ENCODE measurements at places on chromosomes 3 and 15.

DNA sequence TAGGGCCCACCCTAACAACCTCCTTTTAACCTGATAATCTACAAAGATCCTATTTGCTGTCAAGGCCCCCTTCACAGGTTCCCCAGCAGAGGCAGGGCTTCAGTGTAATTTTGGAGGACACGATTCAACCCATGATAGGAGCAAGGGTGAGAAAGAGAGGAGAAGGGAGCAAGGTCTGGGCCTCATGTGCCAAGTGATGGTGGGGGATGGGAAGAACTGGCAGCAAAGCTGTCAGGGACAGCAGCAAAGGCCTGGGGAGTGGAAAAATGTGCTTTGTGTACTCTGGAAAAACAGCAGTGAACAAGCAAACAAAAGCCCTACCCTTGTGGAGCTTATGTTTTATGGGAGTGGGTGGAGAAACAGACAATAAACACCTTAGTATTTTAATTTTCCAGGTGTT, 2.7 kb upstream of the GALNT15 start:
- DNase-seq: no peak

DNA sequence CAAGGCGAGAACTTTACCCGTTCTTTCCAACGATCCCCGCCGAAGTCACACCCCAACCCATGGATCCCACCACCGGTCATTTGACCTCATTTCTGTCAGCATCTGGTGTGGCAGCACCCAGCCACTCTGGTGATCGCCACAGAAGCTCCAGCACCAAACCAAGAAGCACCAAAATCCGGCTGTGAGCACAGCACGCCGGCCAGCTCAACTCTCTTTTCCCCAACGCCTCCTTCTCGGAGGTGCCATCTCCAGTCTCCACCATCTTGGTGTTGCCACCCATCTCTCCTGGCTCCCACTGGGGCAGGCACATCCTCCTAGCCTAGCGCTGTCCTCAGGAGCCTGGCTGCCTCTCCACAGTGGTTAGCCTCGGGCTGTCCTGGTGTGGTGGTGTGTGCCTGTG, 6.5 kb downstream of the MUC4 start:
- DNase-seq: no peak

GRCh38 chr3:56042326-56042951, 425.8 kb downstream of the ERC2 start:
- DNase-seq: peak; percentile 24

- no peak for DNase-seq
Observed at GRCh38 chr15:28105793-28106192, 6.7 kb upstream of the OCA2 start.

DNA sequence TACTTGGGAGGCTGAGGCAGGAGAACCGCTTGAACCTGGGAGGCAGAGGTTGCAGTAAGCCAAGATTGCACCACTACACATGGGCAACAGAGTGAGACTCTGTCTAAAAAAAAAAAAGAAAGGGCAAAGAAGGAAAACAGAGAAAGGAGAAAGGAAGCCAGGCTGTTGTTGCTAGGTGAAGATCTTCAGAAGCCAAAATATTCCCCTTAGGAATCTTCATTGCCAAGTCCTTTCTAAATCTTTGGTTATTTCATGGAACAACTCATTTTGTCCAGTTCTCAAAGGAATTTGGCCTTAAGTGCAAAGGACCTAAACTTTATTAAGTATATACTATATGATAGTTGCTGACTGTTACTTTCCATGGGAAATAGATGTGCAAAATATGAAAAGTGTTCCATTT, 59.2 kb upstream of the OSBPL11 start:
- no peak for DNase-seq

DNA sequence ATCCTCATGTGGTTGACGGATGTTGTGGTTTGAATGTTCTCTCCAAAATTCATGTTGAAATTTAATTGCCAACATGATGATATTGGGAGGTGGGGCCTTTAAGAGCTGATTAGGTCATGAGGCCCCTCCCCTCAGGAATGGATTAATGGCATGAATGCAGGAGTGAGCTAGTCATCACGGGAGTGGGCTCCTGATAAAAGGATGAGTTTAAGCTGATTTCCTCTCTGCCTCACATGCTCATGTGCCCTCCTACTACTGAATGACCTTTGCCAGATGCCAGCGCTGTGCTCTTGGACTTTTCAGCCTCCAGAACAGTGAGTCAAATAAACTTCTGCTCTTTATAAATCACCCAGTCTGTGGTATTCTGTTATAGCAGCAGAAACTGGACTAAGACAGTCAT, 111.2 kb downstream of the MYO5A start:
- DNase-seq: no peak

GRCh38 chr15:73630921-73631362, 2.2 kb downstream of the NPTN start:
- no peak for DNase-seq

DNA sequence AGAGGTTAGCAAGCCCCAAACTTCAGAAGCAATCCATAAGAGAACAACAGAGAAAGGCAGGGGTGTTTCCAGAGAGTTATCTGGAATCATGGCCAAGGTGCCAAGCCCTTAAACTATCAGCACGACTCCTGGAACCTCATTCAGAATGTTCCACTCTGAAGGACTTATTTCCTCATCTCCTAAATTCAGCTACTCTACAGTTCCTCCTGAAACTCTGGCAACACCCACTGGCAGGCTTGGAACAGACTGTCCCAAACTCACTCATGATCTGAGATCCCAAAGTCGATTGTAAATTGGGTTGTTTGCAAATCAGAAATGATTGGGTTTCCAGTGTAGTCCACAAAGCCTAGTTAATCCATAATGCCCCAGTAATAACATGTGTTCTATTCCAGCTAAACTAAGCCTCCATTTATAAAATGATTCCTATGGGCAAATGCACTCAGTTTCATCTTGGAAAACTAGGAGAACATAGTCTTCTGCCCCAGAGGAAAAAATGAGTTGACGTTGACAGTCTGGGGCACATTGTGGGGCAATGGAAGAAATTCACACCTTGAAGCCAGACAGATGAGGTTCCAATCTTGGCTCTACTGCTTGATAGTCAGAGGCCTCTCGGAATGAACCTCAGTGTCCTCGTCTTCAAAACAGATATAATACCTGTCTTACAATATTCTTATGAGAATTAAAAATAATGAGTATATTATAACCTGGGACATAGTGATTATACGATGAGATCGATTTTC, 65.9 kb downstream of the SLCO2A1 start:
- DNase-seq: no peak

GRCh38 chr3:5110337-5110736, 11.8 kb upstream of the ARL8B start:
- DNase-seq: no peak

Data from NCI-H2171 treated with DMSO at 0.1 percent for 48 hours (cell line).